Vagina (tissue), 2 donors: ENCODE measurements at places on chromosomes 6 and 20.

DNA sequence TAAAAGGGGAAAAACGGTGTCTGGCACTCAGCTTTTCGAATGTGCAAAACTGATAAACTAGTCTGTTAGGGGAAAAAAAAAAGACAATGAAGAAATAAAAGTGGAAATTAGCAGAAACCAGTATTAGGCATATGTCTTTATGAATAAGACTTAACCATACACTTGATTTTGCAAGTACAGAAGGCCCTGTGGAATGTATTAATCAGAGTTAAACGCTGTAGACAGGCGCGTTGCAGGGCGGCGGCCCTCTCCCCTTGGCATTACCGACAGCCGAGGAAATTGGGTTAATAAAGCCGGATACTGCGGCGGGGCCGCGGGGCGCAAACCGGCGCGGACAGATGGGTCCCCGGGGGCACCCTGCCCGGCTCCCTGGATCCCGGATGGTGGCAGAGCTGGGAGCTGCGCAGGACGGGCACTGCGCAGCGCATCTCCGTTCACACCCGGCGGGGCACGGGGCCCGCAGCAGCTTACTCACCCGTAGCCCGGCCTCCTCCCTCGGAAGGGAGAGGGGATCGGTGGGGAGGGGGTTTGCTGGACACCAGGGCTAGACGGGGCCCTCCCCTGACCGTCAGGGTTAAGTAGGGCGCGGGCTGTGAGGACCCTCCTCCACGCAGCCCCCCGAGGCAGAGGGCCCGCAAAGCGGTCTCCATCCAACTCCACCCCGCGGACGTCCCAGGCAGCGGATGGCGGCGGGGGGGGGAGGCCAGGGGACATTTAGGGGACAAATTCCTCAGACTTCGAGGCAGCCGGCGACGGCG, 2.0 kb downstream of the BHLHE23 start:
- DNase-seq: no peak

- no peak for DNase-seq
These were observed 216.4 kb downstream of the ANKRD60 start for GRCh38 chr20:58011947-58012610.

- no peak for DNase-seq
These were observed 65.2 kb downstream of the RIPOR3 start for GRCh38 chr20:50625986-50626677.

- DNase-seq: no peak
These were observed 501 bp downstream of the PLCG1 start for GRCh38 chr20:41137614-41138474.

GRCh38 chr20:4153661-4154238, 138.4 kb upstream of the RNF24 start:
- no peak for DNase-seq

- DNase-seq: no peak
These were observed 8.8 kb downstream of the FASTKD5 start for GRCh38 chr20:3150908-3151307.

- no peak for DNase-seq
These were observed 122.6 kb downstream of the GPX5 start for GRCh38 chr6:28648035-28648877.

DNA sequence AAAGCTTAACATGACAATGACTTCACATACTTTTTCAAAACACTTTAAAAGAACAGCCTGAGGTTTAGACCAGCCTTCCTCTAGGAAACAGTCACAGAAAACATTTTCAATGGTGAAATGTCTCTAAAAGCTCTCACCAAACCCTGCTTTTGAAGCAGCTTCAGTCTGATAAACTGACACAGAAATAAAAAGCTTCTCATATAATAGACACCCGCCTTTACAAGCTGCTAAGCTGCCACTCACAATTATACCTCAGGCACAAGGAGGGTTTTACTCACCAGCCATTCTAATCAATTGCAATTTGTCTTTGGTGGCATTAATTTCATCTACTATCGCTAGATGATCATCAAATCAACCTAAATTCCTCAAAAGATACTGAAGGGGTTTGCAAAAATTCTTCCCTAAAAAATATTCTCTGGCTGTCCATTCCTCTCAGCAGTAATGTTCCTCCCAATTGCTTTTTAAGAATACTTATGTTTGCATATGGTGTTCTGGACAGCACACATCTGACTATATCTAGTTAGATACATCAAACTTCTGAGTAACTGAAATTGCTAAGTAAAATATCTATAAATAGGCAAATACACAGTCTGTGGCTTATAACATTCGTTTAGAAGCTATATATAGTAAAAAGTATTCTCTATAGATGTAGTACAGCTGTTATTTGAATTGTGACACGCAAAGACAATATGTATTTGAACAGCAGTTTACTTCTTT, 29.4 kb downstream of the KIF13A start:
- DNase-seq: no peak
